NCI-H187 (cell line): ENCODE measurements at places on chromosomes 16 and 17.

DNA sequence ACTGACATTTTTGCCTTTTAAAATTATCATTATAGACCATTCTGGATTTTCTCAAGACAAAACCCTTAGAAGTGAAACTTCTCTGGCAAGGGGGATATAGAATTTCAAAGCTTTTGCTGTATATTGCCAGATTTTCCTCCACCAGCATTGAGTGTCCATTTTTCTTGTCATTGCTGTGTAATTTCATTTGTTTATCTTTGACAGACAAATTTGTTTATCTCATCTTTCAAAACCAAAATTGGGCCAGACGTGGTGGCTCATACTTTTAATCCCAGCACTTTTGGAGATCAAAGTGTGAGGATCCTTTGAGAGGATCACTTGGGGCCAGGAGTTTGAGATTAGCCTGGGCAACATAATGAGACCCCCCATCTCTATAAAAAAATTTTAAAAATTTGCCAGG, 16.0 kb upstream of the ARL2BP start:
- no peak for DNase-seq

- no peak for DNase-seq
Measured at GRCh38 chr16:2715064-2715463, 5.0 kb downstream of the PRSS27 start.

GRCh38 chr17:50143461-50144176, 6.9 kb downstream of the PPP1R9B start:
- no peak for DNase-seq

DNA sequence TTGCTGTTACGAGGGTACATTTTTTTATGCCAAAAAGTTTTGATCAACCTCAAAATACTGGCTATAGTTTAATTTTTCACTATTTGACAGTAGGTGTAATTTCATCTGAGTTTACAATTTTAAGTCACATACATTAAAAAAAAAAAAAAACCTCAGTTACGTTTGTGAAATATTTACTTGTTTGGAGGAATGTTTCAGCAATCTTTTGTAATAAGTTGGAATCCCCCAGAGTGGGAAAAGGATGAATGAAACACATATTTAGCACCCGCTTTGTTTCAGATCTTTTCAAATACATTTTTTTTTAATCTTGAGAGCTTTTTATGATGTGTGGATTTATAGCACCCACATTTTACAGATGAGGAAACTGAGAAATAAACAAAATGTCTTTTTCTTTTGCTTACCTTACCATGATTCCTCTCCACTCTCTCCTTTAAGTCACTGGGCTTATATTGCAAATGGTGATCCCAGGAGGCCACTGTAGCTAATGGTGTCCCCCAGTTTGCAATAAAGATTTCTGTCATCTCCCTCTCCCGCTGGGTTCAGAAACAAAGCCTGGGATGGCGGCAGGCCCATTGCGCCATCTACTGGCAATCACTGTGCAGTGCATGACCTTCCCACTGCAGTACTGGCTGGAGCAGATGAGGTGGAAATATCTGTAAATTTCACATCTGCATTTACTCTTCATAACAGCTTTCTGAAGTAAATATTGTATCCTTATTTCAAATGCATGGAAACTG, 27.7 kb downstream of the TBC1D3B start:
- DNase-seq: no peak

DNA sequence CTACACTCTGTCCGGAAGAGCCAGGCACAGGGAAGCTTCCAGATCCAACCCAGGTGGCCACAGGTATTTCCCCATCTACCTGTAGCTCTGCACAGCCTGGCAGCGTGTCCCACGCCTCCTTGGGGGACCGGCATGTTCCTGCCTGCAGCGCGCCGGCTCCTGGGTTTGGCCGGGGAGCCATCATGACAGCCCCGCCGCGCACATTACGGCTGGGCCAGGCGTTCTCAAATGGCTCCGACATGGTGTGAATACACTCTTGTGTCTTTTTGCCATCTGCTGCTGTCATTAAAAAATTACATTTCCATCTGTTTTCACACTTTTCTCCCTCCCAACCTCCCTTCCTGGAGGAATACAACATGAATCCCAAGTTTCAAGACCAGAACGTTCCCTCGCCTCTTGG, 8.0 kb upstream of the GINS2 start:
- no peak for DNase-seq

GRCh38 chr16:64475627-64476351, 646.1 kb downstream of the CDH11 start:
- no peak for DNase-seq

- no peak for DNase-seq
Measured at GRCh38 chr16:66127459-66128370, 238.8 kb upstream of the CDH5 start.

DNA sequence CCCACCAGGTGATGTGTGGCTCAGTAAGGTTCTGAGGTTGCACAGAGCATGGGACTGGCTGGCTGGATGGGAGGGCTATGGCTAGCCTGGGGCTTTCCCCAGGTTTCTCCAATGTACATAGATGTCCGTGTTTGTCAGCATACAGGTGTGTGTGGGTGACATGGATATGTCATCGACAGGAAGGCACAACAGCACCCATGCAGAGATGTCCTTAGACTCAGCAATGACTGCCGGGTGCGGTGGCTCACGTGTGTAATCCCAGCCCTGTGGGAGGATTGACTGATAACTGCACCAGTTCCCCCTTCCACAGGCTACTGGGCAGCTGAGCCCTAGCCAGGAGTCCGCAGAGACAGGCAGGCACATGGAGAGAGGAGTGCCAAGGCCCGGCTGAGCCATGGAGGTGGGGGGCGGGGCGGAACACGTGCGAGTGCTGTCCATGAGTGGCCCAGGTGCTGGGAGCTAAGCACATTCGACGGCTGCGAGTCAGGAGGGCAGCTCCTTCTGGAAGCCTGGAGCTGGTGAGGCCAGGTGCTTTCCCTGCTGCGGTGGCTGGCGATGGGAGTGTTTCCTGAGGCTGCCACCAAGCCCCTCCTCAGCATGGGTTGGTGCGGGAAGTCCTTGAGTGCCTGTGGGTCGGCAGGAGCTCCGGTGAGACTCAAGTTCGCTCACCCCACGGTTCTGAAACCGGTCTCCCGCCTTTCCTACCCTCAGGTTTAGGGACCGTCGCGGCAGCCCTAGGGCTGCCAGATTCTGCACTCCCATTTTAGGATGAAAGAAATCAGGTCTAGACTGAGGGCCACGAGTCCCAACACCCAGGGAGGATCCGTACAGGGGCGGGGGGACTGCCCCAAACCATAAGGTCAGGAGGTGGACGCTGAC, 858 bp upstream of the ASPSCR1 start:
- peak; percentile 20 for DNase-seq

DNA sequence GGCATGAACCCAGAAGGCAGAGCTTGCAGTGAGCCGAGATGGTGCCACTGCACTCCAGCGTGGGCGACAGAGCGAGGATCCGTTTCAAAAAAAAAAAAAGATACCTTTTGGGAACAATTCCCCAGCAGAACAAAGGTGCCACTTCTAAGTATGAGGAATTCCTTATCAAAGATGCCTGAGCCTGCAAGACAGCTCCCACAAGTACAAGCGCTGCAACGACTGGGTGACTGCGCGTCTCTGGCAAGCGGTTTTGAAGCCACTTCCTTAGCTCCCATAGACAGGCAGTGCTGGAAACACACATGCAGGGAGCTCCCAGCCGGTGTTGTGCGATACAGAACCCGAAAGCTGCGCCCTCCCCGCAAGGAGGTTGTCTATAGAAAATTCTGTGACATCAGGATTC, 60.5 kb downstream of the ADCY9 start:
- no peak for DNase-seq

GRCh38 chr17:29585080-29585751, 4.2 kb downstream of the GIT1 start:
- DNase-seq: no peak

DNA sequence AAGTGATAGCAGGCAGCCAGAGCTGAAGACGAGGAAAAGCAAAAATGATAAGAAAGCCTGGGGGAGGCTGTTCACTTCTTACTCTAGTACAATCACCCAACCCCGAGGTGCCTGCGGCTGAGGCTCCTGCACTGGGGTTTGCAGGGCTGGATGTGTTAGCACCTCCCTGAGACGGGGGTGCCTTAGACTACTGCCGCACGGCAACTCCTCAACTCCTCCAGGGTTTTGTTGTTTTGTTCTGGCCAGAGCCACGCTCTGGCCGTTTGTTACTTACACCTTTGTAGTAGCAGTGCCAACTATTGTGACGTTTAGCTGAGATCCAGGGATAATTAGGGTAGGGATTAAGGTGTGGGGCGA, 51.5 kb downstream of the LDHD start:
- DNase-seq: no peak

DNA sequence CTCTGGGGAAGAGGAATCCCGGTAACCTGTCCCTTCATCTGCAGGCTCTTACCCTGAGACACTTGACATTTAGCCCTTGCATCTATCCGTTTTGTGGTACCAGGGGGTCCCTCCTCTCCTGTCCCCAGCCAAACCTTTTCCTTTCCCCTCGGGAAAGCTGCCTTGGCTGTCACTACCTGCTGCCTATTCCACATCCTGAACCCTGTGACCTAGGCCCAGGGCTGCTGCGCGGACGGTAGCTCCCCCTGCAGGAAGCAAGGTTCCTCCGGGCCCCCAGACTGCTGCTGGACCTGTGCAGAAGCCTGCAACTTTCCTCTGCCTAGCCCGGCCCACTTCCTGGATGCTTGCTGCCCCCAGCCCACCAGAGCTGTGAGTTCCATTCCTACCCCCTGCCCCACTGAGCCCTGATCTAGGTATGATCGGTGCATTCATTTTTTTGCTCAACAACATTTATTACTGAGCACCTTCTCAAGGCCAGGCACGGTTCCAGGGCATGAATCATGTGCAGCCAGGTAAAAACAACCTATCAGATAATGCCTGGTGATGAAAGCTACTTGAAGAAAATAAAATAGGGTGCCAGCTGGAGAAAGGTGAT, 10.5 kb upstream of the ALDOA start:
- DNase-seq: no peak

DNA sequence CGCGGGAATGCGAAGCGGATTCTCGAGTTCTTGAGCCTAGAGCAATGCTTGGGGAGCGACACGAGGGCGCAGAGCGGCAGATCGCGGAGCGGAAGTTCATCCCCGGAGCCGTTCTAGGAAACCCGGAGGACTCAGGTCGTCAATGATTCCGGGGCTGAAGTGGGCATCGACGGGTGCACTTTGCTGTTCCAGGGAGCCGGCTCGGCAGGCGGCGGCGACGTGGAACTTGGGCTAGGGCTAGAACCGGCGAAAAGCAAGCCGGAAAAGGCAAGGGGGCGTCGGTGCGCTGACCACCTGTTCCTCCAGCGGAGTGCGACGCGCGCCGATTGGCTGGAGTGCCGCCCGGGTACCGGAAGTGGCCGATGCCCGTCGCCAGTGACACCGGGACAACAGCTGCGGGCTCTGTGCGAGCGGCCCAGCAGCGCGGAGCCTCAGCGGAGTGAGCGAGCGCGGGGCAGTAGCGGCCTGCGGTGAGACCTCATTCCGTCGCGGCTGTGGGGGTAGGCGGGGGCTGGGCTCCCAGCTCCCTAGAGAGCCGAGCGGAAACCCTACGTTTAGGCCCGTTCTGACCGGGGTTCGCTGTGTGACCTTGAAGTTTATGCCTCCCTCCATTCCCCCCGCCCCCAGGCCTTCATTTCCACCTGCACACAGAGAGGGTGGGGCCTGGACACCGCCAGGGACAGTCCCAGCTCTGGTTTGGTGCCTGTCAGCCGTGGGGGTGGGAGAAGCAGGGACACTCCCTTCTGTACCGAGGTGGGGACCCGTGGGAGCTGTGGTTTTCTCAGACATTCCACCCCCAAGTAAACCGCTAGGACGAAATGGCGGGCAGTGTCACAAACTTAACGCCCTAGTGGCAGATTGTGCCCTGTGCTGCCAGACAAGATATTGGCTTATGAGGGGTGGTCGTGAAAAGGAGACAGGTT, at the start of gene ZFP3:
ZFP3 (plus strand) TSS at position 362 of the 923 bp plus-strand sequence. CDS start 13,038 bp downstream, outside the sequence.
- peak; percentile 68 for DNase-seq

DNA sequence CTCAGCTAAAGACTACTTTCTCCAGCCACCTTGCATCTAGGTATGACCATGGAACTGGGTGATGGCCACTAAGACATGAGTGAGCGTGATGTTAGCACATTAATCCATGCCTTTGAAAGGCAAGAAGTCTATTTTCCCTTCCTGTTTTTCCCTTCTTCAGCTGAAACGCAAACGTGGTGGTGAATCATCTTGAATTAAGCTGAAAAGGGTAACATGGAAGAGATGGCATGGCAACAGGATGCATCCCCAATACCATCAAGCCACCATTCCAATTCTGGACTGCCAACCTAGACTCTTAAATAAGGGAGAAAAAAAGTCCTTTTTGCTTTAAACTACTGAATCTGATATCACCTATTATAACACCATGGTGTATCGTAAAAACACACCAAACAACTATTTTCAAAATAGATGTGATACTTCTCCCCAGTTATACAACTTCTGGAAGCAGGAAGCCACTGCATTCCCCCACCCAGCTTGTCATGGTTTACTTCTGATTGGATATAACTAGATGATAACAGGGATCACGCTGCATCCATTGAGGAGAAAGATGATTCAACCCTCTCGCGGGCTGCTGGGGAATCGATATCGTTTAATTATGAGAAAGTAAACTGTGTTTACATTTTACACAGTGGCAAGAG, 368.6 kb downstream of the CDH13 start:
- DNase-seq: no peak

DNA sequence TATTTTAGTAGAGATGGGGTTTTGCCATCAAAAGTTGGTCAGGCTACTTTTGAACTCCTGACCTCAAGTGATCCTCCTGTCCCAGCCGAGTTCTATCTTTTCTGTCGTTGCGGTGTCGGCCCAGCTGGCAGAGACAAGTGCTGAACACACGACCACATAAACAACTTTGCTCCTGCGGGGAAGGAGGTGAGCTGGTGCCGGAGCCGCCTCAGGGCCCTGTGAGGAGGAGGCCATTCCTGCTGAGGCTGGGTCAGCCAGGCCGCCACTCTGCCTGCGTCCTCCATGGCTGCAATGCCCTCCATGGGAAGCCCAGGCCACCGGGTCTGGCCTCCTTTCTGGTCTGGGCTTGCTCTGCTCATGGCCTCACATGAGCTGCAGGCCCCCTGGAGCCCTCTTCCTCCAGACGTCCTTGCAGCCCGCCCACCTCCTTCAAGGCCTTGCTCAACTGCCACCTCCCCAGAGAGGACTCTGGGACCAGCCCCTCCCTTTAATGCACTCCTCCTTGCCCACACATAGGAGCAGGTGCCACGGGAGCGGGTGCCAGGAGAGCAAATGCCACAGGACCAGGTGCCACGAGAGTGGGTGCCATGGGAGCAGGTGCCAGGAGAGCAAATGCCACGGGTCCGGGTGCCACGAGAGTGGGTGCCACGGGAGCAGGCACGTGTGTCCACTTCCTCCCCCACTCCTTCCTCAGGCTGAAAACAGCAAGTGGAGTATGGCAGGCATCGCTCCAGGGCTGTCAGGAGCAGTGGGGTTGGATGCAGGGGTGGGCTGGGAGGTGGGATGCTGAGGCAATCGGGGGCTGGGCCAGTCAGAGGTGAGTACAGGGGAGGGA, 28.4 kb upstream of the CBFA2T3 start:
- DNase-seq: no peak

DNA sequence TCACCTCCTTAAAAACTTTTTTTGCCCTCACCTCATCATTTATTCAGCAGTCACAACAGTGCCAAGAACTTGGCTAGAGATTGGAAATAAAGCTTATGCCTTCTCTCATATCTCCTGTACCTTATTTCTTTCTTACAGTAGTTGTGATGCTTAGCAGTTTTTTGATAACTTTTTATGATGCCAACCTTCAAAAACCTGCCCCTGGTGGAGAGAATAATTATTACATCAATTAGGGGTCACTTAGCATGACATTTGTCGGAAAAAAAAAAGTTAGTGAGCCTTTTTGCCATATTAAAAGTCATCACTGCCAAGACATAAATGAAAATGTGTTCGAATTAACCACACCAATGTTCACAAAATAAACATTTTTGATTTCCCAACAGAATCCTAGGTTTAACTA, 296.6 kb downstream of the WWOX start:
- no peak for DNase-seq
